ENCODE measurements at places on chromosomes 12 and 14. TPM values are rescaled to one million over a fixed set of nuclear protein-coding genes. Genes with fewer than 3 reads are reported as not detected.
A peak's percentile ranks its signal among the peaks of the same experiment; 100 is the strongest.

CLEC2A gene
- not detected for total RNA-seq

- DNase-seq = no peak
Measured at GRCh38 chr12:94864987-94865386, 138.5 kb downstream of the NDUFA12 start.

DNA sequence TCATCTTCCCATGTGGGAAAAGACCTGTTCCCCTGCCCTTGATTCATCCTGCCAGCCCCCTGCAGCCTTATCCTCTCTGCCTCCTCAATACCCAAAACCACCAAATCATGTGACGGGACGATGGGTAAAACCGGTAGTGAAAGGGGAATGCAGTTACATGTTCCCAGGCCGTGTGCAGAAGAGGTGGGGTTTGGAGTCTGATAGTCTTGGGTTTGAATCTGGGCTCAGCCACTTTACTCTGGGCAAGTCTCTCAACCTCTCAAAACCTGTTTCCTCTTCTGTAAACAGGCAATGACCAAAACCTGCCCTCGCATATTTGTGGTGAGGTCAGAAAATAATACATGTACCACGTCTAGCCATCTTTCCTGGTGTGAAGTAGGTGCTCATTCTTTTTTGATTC lies 123.0 kb downstream of the PLXNC1 start:
- no peak for DNase-seq

DNA sequence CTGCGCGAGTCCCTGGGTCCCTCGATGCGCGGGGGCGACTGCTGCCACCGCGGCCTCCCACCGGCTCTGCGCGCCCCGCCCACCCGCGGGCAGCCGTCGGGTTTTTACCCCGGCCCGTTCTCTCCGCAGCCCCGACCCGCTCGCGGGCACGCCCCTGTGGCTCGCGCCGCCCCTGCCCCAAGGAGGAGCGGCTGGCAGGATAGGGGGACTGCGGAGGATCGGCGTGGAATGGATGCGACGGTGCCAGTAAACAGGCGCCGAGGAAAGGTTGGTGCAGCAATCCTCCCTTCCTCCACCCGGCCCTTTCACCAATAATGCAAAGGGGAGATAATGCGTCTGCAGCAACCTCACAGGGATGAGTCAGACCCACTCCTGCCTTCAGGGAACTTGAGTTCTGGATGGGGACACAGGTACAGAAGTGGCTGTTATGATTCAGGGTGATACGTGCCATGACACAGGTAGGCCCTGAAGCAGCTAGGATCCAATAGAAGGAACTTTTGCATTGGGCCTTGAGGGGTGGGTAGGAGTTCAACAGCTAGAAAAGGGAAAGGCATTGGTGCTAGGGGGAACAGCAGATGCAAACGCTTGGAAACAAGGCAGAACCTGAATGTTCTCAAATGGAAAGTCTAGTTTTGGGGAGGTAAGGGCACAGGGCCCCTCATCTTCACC lies 554 bp upstream of the DEGS2 start:
- peak; percentile 30 for DNase-seq

DNA sequence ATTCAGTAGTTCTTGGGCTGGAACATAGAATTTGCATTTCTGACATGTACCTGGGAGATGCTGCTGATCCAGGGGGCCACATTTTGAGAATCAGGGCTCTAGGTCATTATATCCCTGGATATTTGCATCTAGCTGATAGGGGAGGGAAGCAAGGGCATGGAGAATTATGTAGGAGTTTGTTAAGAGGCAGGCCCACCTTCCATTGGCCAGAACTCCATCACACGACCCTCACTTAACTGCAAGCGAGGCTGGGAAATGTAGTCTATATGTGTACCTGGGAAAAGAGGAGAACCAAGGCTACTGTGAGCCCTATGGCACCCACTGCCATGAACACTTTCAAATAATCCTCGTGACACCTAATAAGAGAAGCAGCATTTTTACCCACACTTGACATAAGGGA lies 657.6 kb downstream of the MED13L start:
- DNase-seq = no peak

All from activated CD8-positive, alpha-beta T cell treated with anti-CD3 and anti-CD28 coated beads for 36 hours (primary cell).